ENCODE measurements at places on chromosomes 5 and 9.
A peak's percentile ranks its signal among the peaks of the same experiment; 100 is the strongest.

- no peak for DNase-seq
Measured at GRCh38 chr9:76581731-76582130, 122.7 kb downstream of the GCNT1 start.

- no peak for DNase-seq
Measured at GRCh38 chr9:5543875-5544702, 33.8 kb downstream of the PDCD1LG2 start.

GRCh38 chr9:125784286-125785049 is 37.3 kb downstream of the PBX3 start:
- DNase-seq = no peak

DNA sequence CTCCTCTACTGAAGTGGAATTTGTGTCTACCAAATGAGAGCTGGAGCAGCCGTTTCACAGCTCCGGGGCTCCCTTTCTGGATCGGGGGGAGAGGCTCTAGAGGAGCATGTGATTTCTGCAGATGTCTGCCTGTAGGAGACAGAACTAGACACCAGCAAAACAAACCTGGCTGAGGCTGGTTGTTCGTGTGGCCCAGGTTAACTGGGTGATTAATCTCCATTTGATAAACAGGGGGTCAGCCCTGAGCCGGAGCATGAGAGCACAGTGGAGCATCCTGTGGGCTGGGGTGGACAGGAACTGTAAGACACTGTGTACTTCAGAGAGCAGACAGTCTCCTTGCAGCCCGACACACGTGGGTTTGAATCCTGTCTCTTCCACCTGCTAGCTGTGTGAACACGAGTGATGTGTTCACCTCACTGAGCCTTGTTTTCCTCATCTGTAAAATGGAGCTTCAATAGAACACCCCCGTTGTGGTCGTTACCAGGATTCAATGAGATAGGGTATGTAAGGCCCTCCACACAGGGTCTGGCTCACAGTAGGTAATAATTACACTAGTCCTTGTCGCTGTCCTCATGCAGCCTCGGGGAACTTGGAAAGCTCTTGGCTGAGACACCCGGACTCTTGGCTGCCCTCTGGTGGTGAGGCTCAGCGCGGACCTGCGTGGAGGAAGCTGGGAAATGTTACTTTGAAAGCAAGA is 12.9 kb downstream of the CXCL14 start:
- DNase-seq = no peak

DNA sequence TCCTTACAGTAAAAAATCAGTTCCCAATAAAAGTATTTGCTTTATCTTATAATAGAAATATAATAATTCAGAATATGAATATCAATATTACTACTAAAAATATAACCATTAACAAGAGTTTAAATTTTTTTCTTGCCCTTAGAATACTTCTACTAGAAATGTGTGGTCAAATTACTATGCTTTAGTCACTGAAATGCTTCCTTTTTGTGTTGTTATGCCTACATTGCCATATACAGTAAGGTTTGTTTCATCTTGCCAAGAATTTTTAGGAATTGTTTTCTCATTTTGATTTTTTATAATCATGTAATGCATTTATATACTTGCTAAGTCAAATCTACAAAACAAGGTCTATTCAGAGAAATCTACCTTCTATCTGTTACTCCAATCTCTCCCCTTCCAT is 181.7 kb downstream of the CDK5RAP2 start:
- no peak for DNase-seq

DNA sequence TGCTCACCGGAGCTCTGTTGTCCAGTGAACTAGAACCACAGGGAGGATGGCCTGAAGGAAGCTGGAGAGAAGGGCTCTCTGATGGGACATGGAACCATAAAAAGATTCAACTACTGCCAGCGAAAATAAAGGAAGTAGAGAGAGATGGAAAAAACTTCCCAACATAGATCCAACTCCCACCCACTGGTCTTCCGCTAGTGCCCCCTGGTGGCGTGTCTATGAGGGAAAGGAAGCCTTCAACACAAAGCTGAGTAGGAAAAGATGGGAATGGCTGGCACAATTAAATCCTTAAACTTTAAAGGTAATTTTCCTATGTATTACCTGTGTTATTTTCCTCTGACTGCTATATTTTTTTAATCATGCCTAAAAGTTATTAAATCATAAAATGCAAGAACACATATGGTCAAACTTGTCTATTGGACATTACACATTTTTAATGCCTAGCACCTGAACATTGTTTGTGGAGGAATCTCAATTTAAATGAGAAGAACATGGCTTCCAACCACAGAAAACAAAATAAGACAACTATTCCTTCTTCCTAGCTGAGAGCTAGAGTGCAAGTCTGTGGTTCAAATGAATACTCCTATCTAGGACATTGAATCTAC is 51.5 kb downstream of the CEP120 start:
- no peak for DNase-seq

- peak; percentile 60 for DNase-seq
Measured at GRCh38 chr5:91018200-91018599, 364.9 kb downstream of the ARRDC3 start.

DNA sequence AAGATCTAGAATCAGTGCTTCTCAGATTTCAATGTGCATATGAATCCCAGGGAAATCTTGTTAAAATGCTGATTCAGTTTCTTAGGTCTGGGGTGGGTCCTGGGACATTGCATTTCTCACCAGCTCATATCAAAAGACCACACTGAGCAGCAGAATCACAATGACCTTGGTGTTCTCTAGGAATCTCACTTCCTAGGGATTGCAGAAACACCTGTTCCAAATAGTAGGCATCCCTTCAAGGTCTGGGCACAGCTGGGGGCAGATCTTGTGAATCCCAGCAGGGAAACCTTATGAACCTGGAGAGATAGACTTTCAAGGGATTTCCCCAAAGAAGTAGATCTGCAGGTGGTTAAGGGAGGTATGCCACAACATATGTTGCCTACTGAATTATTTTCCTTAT is 8.9 kb upstream of the GARNL3 start:
- DNase-seq = no peak

DNA sequence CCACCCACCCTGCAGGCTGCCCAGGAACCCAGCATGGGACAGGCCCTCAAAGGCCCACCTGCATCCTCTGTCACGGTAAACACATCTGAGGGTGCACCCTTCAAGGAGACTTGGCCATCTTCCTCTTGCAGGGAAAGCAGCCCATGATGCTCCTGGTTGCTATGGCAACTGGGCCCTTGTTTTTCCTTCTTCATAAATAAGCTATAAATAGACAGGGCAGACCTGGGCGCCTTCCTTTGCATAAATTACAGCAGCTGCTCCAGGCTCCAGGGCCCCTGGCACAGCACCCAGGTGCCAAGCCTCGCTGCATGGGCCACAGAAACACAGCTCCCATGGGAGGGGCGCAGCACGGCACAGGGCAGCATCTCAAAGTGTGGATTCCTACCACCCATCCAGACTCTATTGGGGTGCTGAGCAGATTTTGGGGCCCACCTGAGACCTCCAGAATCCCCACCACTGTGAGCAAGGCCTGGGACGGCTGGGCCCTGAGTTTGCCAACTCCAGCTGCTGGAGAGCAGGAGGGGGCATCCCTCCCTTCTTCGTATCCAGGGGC is 5.8 kb upstream of the PSMB7 start:
- no peak for DNase-seq

DNA sequence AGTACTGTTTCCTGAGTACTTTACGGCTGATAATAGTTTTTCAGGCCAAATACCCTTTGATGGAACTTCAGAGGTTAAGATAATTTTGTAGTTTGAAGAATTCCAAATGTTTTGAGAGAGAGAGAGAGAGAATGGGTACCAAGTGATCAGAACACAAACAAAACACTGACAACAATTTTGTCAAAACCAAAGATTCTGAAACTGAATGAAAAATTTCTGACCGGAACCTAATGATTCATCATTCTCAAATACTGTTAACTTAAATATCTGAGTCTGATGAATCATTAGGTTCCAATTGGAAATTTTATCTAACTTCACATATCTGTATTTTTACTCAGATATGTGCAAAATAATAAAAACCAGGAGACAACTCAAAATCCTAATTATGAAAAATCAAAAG is 4.0 kb downstream of the LMBRD2 start:
- DNase-seq = no peak

DNA sequence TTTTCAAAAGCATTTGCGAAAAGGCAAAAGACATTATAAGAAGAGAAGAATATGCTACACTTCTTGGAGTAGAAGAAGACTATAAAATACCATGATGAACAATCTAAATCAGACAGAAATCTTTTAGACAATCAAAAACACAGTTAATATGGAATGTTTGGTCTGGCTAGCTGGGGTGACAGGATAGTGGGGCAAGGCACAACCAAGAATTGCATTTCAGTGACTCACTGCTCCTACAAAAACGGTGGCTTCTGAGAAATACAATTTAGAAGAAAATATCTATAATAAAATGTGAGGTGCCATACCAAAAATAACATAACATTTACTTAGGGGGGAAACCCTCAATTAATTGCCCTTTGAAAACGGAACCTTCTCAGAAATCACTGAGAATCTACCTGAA is 363.4 kb downstream of the NPR3 start:
- DNase-seq = no peak

DNA sequence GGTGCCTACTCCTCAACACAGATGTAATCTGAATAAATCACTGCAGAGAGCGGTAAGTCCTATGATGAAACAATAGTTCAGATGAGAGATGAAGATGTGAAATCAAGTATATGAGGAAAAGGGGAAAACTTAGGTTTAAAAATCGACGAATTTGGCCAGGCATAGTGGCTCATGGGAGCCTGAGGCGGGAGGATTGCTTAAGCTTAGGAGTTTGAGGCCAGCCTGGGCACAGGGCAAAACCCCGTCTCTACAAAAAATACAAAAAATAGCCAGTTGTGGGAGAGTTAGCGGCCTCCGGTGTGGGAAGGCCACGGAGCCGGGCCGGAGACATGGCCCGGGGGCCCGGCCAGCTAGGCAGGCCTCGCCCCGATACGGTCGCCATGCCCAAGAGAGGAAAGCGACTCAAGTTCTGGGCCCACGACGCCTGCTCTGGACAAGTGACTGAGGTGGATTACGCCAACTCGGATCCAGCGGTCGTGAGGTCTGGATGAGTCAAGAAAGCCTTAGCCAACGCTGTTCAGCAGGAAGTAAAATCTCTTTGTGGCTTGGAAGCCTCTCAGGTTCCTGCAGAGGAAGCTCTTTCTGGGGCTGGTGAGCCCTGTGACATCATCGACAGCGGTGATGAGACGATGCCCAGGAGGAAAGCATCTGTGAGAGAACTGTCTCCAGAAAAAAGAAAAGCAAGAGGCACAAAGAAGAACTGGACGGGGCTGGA is 62.8 kb upstream of the SUB1 start:
- peak; percentile 86 for DNase-seq

DNA sequence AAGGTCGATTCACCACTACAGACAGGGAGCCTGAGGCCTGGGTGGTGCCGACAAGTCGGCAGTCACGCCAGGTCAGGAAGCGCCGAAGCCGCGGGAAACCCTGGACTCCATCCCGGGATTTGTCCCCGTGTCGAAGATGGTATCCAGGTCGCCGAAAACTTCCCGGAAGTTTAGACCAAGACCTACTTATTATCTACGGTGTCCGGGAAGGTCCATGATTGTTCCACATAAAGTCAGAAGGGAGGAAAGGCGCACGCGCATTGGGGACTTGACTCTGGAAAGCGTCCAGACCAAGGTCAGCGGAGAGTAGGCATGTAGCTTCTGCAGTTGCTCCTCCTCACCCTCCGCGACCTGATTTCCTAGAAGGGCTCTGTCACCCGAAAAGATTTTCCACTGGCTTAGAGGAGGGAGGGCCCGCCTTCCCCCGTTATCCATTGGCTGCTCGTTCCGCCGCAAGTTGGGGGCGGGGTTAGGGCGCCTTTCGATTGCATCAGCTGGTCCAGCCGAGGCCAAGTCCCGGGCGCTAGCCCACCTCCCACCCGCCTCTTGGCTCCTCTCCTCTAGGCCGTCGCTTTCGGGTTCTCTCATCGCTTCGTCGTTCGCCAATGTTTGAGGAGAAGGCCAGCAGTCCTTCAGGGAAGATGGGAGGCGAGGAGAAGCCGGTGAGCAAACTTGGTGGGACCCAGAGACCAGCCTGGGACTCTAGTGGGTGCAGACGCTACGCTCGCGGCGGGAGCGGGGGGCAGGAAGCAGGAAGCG is at the start of gene TARS1:
TSS of gene TARS1 (plus strand) at position 484 of the 759 bp plus-strand sequence. CDS start at position 606, 122 bp downstream.
- peak; percentile 100 for DNase-seq

DNA sequence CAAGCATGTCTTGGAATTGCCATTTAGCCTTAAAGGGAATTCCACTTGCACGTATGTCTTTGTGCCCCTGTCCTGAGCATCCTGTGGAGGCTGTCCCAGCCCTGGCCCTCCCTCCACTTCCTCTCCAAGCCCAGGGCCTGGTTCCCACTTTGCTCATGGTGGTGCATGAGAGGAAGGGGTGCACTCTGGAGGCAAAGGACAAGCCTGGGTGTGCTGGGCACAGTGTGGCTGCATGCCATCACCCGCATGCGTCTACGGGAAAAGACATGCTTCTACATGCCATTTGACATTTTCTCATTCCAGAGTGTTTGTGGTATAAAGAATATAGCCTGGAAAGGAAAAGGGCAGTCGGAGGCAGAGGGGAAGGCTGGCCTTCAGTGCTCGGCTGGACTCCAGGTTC is 7.2 kb upstream of the IRX2 start:
- DNase-seq = no peak

GRCh38 chr9:32385152-32385884 is 875 bp downstream of the ACO1 start:
- DNase-seq = no peak

DNA sequence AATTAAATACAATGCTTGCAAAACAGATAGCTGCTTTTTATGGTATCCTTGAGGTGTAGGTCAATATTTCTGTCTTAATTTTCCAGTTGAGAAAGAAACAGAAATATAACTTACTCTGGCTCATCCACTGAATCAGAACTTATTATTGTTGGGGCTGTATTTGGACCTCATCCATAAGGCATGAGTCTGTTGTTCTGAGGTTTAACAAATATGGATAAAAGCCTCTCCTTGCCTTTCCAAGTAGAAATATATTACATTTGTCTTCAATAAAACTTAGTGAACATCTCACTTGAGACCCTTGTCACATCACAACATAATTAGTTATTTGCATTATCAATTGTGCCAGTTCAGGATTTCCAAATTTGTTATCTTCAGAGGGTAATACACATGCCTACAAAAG is 525.8 kb downstream of the AGTPBP1 start:
- no peak for DNase-seq

GRCh38 chr5:141650851-141651727 is at the start of gene FCHSD1:
FCHSD1 (minus strand) TSS chr5:141651418; CDS start chr5:141651368, 50 bp downstream.
- DNase-seq = peak; percentile 31

DNA sequence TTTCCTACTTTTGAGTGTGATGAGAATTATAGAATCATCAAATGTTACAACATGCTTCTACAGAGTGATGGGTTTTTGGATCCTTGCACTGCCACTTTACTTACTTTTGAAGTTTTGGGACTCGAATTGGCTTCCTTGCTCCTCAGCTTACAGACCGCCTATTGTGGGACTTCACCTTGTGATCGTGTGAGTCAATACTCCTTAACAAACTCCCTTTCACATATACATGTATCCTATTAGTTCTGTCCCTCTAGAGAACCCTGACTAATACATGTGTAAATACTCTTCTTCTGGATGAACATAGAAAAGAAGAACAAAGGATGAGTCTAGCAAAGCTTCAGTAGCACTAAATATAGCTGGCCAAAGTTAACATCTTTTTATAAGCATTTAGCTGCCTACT is 98.7 kb upstream of the PDE4D start:
- no peak for DNase-seq

- DNase-seq = no peak
Measured at GRCh38 chr5:2157372-2157771, 274.6 kb upstream of the IRX4 start.

GRCh38 chr5:147451193-147451592 is 58.7 kb downstream of the DPYSL3 start:
- no peak for DNase-seq

Measured in skeletal muscle cell (primary cell).